Skeletal muscle cell (primary cell): ENCODE measurements at places on chromosomes 13 and 19.

GRCh38 chr19:30880551-30880950, 468.7 kb downstream of the TSHZ3 start:
- DNase-seq, result no peak

- DNase-seq, result no peak
These were observed 1.7 kb downstream of the SAMD1 start for GRCh38 chr19:14088634-14089411.

GRCh38 chr13:105144020-105144419, 1391.4 kb downstream of the EFNB2 start:
- no peak for DNase-seq

DNA sequence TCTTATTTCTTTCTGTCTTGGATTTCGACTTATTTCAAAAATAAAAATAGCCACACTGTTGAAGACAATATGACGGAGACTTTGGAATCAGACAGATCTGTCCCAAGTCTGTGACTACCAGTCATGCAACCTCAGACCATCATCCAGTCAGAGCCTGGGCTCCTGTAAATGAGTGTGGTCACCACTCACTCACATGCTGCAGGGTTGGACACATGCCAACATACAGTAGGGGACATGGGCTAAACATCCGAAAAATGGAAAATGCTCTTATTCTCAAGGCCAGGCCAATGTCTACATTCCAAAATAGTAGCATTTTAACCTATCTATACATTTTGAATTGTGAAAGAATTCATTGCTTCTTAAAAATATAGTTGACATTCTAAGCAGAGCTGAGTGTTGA, 75.5 kb upstream of the EDNRB start:
- DNase-seq, result no peak

GRCh38 chr19:4069331-4069959, 2.7 kb upstream of the ZBTB7A start:
- DNase-seq, result no peak

DNA sequence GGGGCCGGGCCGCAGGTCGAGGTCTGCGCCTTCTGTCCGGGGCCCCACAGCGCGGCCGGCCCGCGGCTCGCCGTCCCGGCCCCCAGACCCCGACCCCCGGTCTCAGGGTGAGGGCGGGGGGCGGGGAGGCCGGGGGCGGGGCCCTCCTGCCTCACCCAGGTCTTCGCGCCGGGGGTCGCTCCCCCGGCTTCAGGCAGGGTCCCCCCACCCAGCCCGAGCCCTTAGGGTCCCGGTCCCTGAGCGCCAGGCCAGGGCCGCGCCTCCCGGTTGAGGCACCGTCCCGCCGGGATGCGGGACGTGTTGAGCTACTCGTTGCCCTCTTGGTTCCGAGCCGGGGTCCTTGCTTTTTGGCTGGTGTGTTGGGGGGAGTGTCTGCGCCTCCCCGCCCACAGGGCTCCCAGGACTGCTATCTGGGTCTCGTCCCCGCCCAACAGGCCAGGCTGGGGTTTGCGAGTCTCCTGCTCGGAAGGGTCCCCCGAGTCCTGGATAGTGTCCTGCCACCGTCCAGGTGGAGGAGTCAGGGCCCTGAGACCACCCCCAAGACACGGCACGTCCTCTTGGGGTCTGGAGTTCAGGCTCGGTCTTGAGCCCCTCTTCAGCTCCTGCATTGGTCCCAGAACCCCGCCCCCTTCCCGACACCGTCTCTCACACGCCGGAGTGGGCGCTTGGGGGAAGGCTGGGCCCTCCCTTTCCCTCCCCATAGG, 452 bp downstream of the PIAS4 start:
- DNase-seq, result no peak

GRCh38 chr19:48999481-49000325, 6.0 kb downstream of the RUVBL2 start:
- no peak for DNase-seq

DNA sequence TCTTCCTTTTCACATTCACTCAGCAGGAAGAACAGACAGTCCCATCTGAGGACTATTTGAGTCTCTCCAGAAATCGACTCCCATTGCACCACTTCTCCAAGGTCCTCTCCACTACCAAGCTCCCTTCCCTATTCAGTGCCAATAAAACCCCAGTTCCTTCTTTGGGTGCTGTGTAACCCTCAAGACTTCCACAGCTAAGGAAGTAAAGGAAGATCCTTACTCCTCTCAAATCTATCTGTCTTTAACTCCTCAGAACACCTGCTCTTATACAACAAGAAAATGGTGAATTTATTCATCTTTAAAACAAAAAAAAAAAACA, 29.2 kb upstream of the TM9SF2 start:
- no peak for DNase-seq

DNA sequence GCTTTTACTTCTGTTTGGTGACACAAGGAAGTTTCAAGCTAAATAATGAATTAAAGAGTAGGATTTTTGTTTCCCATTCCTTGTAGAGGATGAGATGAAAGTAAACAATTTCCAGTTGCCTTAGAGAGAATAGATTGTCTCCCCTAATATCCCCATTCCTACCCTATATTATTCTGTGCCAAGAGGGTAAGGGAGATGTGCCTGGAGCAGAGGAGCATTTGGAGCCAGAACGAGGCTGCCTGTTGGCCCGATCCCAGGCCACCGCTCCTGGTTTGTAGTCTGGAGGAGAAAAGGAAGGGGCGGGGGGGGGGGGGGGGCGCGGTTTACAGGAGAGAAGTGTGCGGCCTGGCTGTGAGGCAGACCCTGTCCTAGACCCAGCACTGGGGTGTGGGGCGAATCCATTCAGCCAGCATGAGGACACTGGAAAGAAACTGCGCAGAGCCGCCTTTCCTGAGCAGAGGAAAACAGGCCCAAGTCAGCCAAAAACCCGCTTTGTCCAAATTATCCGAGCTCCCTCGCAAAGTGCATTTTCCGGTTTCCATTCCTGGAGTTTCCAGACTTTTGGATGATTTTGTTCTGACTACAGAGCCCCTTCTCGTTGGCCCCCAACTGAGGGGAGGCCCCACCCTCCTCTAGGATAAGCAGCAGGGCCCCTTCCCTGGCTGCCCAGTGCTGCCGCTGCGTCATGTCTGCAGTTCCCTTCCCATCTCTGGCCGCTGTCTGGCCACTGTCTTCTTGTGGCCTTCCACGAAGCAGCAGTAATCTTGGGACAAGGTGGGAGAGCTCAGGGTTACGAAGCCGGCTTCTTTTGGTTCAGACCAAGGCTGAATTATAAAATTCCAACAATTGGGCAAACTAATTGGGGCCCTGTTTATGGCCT, 23.0 kb downstream of the NFIX start:
- DNase-seq, result no peak

- peak; percentile 76 for DNase-seq
These were observed 277.9 kb downstream of the RBM26 start for GRCh38 chr13:79128158-79128557.

GRCh38 chr13:102769679-102770078, 3.9 kb downstream of the TEX30 start:
- no peak for DNase-seq

DNA sequence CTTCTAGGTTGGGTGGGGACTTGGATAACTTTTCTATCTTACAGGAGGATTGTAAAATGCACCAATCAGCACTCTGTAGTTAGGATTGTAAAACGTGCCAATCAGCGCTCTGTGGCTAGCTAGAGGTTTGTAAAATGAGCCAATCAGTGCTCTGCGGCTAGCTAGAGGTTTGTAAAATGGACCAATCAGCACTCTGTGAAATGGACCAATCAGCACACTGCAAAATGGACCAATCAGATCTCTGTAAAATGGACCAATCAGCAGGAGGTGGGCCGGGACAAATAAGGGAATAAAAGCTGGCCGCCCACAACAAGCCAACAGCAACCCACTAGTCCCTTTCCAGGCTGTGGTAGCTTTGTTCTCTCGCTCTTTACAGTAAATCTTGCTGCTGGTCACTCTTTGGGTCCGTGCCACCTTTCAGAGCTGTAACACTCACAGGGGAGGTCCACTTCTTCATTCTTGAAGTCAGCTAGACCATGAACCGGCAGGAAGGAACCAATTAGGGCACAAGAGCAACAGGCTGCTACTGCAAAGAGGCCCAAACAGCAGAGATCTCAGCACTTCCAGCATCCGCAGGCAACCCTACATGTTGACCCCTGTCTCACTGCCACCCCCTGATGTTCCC, 156.8 kb downstream of the DNAJC15 start:
- no peak for DNase-seq
